Muscle of back (tissue), 13 donors: ENCODE measurements at places on chromosomes 2 and 18.

DNA sequence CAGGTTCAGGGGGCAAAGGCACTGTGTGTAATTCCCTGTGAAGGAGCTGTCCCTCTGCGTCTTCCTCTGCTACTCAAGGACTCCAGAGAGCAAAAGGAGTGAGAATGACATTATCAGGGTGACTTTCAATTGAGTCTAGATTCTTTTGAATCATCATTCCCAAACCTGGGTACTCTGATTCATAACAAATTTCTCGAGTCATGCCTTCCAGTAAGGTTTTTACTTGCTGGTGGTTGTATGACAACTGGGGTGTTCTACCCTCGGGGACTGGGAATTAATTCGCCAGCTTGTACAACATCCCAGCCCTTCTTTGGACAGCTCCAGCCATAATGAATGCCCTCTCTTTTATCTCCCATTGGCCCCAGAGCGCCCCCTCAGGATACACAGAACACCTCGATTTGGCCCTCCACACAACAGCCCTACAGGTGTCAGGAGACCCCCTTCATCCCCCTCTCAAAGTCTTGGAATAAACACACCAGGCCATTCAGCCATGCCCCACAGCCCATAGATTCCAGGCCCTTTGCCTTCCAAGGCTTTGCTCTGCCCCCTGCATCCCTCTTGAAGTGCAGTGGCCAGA, 254.5 kb downstream of the KLHL29 start:
- DNase-seq: no peak

- DNase-seq: no peak
Observed at GRCh38 chr2:37819186-37819585, 105.9 kb upstream of the RMDN2 start.

GRCh38 chr18:35122586-35123224, 81.5 kb downstream of the MAPRE2 start:
- DNase-seq: no peak

GRCh38 chr2:6627316-6627715, 238.4 kb downstream of the CMPK2 start:
- DNase-seq: no peak

DNA sequence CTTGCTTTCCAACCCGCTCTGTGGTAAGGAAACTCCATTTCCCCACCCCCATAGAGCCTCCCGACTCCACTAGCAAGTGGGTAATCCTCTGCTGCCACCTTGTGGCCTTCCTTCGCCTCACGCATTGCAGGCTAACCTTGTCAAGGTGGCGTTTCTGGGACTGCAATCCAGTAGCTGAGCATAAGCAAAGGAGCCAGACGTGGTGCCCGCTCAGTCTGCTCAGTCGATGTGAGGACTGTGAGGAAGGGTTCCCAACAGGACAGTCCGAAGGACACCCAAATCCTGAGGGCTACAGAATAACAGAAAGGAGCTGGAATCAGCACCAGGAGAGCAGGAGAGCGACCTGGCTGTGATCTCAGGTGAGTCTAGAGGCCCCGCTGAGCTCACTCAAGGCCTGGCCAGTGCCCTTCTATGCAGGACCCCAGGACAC, 144.2 kb downstream of the SUCLG1 start:
- peak; percentile 53 for DNase-seq

GRCh38 chr2:205675861-205676516, 6.3 kb upstream of the NRP2 start:
- DNase-seq: peak; percentile 91
